NCI-H1092 treated with DMSO at 0.1 percent for 48 hours (cell line): ENCODE measurements at places on chromosomes 12 and 14.

DNA sequence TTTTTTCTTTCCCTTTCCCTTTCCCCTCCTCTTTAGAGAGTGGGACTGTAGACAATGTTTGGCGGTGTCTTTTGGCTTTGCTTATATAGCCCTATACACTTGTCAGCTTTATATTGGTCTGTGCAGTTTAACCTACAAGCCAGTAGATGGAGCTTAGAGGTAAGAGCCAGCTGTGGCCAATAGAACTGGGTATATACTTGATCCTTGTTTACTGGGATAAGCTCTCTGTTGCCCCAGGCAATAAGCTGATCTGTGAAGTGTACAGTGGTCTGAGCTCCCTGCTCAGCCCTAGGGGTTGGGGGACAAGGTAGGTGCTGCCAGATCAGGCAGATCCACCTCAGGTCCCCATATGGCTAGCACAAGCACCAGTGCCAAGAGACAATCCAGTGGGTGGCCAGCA is 434.1 kb downstream of the NOVA1 start:
- peak; percentile 72 for DNase-seq

- no peak for DNase-seq
Observed at GRCh38 chr12:52667509-52667908, 12.7 kb downstream of the KRT1 start.

GRCh38 chr14:100132161-100132902 is 27.1 kb downstream of the DEGS2 start:
- no peak for DNase-seq

DNA sequence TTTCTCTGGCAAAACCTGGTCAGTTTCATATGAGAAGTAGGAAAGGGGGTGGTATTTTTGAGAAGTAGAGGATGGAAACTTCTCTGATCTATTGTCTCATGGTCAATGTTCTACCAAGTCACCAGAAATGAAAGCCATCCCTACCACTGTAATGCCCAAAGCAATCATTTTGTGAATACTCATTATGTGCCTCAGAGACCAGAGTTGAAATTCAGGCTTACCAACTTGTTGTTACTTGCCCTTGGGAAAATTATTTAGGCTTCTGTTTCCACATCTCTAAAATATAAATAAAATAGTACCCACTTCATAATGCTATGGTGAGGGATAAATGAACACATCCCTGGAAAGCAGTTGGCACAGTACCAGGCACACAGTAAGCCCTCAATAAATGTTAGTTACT is 723.7 kb upstream of the TBX3 start:
- DNase-seq, result no peak

GRCh38 chr12:112937741-112938719 is at the start of gene OAS3:
TSS of gene OAS3 (plus strand) at chr12:112938474. CDS start at chr12:112938531, 57 bp downstream.
- peak; percentile 75 for DNase-seq

DNA sequence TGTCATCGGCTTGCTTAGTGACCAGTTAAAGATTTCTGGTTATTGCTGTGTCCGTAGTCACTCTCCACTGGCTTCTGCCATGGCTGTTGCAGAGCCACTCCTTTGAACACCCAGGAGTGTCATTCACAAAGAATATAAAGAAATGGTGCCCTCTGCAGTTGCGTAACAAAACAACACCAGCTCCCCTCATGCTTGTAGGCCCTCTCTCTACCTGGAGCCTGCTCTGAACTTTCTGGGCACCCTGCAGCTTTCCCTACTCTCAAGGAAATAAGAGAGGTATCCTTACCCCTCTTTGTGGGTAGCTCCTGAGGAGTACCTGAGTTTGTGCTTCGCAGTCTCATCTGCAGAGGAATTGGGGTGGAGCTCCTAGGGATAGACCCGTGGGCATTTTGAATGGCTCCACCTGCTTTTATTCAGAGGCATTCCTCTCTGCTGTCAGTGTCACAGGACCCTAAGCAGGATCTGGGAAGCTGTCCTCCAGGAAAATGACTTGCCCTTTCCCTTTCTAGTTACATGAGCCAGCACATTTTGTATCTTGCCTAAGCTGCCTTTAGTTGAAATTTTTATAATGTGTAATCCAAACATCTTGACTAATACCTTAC is 97.2 kb upstream of the TMEM260 start:
- peak; percentile 51 for DNase-seq

DNA sequence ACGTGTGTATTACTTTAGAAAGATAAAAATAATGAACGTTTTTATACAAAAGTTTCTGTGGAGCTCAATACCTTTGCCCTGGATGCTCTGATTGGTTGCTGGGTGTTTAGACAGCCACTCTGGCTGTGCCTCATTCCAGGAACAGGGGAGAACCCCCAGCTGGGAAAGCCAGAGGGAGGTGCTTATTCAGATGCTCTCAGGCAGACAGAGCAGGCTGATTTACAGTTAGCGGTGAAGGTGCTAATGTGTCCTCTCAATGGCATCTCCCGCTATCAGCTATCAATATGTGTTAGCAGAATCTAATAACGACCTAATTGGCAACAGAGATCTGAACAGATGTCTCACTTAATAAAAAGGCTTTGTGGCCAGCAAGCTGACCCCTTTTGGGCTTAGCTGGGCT is 402.3 kb downstream of the NUAK1 start:
- no peak for DNase-seq

DNA sequence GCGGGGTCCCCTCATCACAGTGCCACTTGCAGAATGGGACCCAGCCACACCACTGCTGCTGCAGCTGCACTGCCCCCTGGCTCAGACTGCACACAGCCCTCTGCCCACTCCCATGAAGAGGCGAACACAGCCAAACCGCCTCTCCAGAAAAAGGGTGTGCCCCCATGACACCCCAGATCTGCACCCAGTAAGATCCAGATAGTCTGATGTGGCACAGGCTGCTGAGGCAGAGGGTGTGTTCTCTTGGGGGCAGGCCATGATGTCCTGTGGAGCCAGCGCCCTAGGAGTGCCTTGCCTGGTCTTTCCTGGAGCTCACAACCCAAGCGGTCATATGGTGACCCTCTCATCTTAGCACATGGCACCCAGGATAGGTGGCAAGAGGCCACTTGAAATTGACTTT is 44.4 kb downstream of the SLC8B1 start:
- no peak for DNase-seq

- DNase-seq, result no peak
Observed at GRCh38 chr12:101927036-101927435, 49.7 kb downstream of the DRAM1 start.

- DNase-seq, result no peak
Observed at GRCh38 chr12:77060883-77061240, 4.5 kb downstream of the E2F7 start.

GRCh38 chr12:47491516-47492305 is 214.1 kb downstream of the RPAP3 start:
- no peak for DNase-seq

DNA sequence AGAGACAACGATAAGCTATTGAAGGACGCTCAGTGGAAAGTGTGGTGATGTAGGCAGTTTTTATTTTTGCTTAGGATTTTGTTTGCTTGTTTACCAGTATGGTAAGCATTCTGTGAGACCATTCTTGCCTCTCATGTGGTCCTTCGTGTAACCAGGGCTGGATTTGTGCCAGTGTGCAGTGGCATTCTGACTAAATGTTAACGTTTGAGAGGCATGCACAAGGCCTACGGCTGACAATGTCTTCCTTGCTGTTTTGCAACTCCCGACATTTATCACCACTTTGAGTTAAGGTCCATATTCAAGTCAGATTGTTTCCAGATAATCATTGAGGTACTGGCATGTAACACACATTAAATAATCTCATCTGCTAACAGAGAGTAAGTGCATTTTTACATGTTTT is 102.3 kb upstream of the BCAT1 start:
- DNase-seq, result no peak

DNA sequence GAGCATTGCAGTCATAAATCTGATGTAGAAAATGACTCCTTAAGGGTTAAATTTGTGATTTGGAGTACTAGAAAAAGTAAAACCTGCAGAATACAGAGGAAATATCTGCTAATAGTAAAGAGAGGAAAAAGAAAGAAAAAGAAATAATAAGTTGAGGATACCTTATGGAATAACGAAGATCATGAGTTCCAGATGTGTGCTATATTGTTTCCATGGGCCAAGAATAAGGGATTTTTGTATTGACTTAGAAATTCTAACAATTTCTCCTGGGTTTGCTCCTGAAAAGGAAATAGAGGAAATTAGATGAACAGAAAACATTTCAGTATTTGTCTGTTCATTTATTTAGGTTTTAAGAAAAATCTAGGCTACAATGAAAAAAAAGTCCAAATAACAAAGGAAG is 115.3 kb downstream of the ALG10B start:
- no peak for DNase-seq

GRCh38 chr14:55849833-55850232 is 268.4 kb upstream of the PELI2 start:
- DNase-seq, result no peak

DNA sequence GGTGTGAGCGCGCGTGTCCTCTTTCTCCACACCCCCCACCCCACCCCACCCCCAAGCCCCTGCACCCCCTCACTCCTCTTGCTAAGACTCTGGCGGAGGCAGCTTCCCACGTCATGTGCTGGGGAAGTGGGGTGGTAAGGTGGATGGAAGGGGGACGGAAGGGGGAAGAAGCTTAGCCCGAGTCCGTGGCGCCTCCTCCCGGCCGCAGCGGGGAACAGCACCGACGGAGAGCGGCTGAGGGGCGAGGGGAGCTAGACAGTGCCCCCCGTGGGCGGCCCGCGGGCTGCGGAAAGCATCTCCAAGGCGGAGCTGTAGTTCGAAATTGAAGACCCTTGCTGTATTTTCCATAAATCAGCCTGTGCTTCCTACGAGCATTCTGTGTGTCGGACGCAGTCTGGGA is 588 bp upstream of the GRIN2B start:
- no peak for DNase-seq

DNA sequence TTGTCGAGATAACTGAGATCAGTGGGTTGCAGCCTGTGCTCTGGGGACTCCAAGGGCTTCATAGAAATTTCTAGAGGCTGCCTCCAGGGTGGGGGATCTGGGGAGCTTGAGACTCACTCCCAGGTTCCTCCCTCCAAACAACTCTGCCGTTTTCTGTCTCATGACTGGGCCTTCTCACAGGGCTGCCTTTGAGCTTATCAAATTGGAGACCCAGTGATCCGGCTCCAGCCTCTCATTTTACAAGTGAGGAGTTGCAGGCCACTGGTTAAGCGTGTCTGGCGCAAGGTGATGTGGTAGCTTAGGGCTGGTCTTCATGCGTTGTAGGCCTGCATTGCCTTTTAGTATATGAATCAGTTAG is 85.8 kb downstream of the SLC25A47 start:
- no peak for DNase-seq

DNA sequence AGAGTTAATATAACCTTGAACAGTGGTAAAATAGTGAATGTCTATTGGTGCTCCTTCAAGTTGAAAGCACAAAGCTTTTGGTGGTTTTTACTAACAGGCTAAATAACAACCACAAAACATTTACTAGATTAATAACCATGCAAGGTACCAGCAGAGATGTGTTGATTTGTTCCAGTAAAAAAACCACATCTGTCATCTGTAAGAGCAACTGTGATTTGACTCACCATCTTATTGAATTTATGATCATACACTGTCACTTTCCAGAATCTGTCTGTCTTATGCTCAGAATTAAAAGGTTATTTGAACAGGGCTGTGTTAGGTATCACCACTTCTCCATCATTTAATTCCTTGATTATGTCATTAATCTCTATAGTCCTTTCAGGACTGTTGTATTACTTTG is 107.0 kb upstream of the PTHLH start:
- no peak for DNase-seq

GRCh38 chr12:105462831-105463230 is 132.3 kb downstream of the C12orf75 start:
- no peak for DNase-seq

- DNase-seq, result no peak
Observed at GRCh38 chr14:39232554-39233415, 930 bp upstream of the MIA2 start.

- no peak for DNase-seq
Observed at GRCh38 chr12:65372574-65372973, 94.1 kb downstream of the MSRB3 start.

DNA sequence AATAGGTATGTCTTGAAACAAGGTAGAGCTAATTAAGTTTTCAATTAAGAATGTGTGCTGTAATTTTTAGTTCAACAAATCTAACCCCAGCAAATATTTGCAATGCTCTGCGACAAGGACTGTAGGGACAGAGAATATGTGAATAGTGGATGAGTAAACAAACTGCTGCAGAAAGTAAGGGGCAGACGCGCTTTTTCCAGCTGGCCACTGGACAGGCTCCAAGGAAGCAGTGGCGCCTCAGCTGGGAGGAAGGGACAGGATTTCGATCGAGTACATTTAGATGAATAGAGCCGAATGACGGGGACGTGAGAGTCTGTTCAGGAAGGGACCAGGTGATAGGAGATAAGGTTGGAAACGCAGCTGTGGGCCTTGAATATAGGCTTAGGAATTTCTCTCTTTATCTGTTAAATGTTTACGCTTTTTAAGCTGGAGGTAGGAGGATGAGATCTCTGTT is 69.3 kb downstream of the ELK3 start:
- peak; percentile 87 for DNase-seq

GRCh38 chr12:41980390-41980789 is 164.3 kb downstream of the GXYLT1 start:
- DNase-seq, result no peak

- no peak for DNase-seq
Observed at GRCh38 chr14:60512126-60512525, 3.2 kb downstream of the SIX6 start.

DNA sequence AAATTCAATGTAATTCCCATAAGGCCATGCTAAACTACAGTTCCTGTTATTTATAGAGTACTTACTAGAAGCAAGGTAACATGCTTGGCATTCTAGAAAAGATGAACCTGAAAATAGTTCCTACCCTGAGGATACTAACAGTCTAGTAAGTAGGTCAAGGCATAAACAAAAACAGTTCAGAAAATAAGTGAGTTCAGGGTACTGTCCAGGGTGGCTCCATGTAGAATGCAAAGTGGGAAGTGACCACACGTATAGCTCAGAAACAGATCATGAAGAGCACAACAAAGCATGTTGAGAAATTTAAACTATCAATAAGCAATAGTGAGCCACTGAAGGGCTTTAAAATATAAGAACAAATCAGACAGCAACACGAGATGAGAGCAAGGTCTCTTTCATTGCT is 2.3 kb downstream of the TMED10 start:
- DNase-seq, result no peak

- DNase-seq, result no peak
Observed at GRCh38 chr12:28331130-28331529, 140.9 kb downstream of the CCDC91 start.

DNA sequence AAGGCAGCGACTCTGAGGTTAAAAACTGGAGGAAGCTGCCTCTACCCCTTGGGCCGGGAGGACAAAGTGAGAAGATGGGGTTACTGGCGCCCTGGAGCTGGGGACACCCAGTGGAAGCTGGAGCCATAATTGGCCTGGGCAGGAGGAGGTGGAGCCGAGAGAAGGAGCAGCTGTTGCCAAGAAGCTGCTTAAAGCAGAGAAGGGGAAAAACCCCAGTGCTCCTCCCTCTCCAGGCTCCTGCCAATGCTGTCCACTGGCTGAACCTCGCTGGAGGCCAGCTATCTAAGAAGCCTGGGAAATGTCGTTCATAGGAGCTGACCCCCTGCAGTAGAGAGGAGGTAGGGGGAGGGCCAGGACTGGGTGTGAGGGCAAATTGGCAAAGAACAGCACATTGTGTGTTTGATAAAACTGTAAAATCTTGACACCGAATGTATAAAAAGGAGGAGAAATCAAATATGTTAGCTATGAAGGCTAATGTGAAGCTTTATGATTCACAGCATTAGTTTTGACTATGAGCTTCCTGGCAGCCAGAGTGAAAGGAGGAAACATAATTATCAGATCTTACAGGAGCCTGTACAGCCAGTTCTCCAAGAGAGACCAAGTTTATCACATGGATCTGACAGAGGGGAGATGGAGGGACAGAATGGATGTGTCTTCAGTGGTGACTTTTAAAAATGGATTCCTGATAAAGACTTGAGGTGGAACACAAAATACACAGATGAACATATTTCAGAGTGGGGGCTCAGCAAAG is 9.5 kb downstream of the HHIPL1 start:
- DNase-seq, result no peak

- DNase-seq, result no peak
Observed at GRCh38 chr14:86777963-86778602, 1214.9 kb downstream of the GALC start.
